Esophagus squamous epithelium (tissue), 5 donors: ENCODE measurements at places on chromosomes 2 and 18.

GRCh38 chr2:205682239-205682970, at the start of gene NRP2:
NRP2 (plus strand) TSS chr2:205682501; CDS start chr2:205683291, 790 bp downstream.
- no peak for DNase-seq

GRCh38 chr2:58974426-58974825, 733.3 kb upstream of the FANCL start:
- no peak for DNase-seq

- no peak for DNase-seq
Observed at GRCh38 chr2:86050301-86050700, 55.4 kb downstream of the POLR1A start.

- DNase-seq = no peak
Observed at GRCh38 chr2:5173876-5174535, 518.2 kb upstream of the SOX11 start.

GRCh38 chr2:120539937-120540718, 194.2 kb downstream of the INHBB start:
- no peak for DNase-seq

DNA sequence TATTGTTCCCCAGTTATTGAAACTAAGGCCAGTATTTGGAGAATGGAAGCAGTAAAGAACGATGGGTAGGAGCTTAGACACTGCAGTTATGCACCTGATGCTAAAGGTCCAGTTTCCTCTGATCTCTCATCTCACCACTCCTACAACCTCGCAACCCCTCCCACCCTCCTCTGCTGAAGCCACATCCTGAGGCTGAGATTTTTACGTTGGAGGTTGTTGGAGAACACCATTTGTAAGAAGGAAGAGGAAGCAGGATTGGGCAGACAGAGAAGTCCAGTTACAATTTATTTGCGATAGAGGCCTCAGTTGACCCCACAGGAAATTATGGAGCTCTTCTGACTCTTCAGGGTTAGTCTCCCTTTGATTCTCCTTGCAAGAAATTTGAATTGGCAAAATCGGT, 54.3 kb upstream of the NDUFV2 start:
- no peak for DNase-seq

DNA sequence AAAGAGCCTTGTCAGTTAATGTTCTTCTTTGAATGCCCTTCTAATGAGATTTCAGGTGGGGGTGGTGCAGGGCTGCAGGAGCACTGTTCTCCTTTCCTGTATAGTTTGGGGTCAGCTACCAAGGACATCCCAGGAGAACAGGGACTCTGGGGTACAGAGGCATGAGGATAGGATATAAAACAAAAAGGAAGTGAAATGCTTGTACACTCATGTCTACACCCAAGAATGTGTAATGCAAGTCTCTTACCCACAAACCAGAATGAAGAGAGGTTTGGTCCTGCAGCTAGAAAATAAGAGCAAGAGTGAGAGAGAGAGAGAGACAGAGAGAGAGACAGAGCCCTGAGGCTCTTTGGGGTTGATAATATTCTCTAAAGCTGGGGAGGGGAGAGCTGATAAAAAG, 151.8 kb upstream of the KCTD1 start:
- no peak for DNase-seq

GRCh38 chr2:167380555-167380954, 492.3 kb downstream of the XIRP2 start:
- DNase-seq = no peak
